NCI-H1417 treated with DMSO at 0.1 percent for 48 hours (cell line): ENCODE measurements at places on chromosomes 1 and 21.

DNA sequence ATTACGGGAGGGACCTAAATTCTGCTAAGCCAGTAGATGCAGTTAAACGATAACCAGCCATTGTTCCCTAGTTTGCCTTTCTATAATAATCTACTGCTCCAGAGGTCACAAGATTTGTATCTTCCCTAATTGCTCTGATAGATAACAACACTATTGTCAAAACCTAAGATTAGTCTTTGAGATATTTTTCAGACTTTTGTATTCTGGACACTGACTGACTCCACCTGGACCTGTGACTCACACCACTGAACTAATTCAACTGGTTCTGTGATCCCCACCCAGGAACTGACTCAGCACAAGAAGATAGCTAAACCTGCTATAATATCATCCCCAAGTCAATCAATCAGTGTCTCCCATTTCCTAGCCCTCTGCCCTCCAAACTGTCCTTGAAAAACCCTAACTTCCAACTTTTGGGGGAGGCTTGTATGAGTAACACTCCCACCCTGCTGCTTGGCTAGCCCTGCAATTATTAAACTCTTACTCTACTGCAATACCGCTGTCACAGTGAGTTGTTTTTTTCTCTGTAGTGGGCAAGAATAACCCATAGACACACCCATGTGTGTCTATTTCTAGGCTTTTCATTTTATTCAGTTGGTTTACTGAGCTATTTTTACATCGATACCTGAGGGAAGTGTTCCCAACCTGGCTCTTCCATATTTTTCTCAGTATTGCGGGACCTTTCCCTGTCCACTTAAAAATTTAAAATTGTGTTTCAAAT, 11.2 kb downstream of the KIFAP3 start:
- no peak for DNase-seq

DNA sequence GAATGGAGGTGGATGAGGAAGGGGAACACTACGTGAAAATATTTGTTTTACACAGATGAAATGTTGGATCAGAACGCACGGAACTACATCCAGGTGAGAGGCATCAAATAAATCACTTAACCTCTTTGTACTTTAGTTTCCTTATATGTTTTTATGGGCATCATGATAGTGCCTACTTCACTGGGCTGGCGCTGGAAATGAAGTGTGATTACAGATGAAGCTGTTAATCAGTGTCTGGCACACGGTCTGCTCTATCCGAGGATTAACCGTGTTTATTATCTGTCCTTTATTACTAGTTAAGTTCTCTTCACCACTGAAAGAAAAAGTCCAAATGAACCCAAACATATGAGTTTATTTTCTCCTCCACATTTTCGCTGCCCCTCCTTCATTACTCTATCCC, 96.0 kb upstream of the TRABD2B start:
- DNase-seq: no peak

GRCh38 chr1:153841463-153841994, 66.3 kb downstream of the SLC27A3 start:
- no peak for DNase-seq

GRCh38 chr1:106768501-106768900, 288.0 kb upstream of the PRMT6 start:
- no peak for DNase-seq

DNA sequence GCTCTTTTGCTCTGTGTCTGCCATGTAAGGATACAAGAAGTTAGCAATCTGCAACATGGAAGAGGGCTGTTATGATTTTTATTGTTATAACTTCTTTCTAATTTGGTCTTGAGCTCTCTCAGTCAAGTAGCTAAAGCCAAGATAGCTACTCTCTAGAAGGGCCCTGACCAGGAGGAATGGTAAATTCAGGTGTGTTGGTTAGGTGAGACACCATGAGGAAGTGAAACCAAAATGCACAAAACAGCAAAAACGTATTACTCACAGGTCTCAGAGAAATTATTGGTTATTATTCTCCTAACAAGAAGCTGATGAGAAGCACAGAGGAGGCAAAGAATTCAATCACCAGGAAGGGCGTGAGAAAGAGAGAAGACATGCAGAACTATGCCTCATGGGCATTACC, 51.8 kb upstream of the INSL5 start:
- no peak for DNase-seq

GRCh38 chr21:40253112-40253511, 385.9 kb downstream of the PCP4 start:
- DNase-seq: no peak

DNA sequence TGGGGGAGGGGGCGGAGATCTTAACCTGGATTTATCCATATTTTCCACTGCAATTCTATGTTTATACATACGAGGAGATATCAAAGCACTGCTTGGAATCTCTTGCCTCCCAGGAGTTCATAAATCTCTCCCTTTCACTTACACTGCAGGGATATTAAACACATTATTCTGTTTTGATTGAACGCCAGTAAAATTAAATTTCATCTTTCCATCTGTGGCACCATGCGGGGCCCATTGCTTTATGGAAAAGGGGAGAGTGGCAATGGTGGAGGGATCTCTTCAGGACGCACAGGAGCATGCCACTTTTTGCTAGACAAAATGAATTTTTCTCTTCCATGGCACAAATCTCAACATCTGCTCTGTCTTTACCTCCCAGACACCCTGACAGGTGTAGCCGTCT, 648.0 kb upstream of the PLXNA2 start:
- DNase-seq: no peak
